Stimulated activated CD4-positive, alpha-beta T cell treated with anti-CD3 and anti-CD28 coated beads, Interleukin-1b, Interleukin-23, amount 100 ng/mL, for 1 hour (primary cell): ENCODE measurements at places on chromosomes 2 and 18.

DNA sequence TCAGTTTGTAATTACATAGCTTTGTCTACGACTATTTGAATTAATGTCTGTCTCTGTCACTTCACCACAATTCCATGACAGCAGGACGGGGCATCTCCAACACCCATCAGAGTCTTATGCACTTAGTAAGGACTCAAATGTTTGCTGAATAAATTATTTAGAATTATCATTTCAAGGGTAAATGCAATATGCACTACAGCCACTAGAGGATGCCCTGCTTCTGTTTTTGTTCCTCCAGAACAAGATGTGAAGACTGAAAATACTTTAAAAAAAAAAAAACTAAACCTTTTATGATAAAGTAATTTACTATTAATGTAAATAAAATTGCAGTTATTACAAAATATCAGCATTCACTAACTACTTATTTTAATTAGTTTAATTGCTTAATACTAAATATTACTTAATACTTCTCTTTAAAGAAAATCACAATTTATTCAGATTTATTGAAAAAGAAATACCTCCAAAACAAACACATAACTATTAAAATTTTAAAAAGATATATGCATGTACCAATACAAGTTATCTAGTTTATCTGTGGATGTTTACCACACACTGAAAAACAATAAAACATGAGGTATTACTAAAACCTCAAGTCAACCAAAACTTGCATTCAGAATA lies 3.2 kb downstream of the PIGN start:
- no peak for DNase-seq

DNA sequence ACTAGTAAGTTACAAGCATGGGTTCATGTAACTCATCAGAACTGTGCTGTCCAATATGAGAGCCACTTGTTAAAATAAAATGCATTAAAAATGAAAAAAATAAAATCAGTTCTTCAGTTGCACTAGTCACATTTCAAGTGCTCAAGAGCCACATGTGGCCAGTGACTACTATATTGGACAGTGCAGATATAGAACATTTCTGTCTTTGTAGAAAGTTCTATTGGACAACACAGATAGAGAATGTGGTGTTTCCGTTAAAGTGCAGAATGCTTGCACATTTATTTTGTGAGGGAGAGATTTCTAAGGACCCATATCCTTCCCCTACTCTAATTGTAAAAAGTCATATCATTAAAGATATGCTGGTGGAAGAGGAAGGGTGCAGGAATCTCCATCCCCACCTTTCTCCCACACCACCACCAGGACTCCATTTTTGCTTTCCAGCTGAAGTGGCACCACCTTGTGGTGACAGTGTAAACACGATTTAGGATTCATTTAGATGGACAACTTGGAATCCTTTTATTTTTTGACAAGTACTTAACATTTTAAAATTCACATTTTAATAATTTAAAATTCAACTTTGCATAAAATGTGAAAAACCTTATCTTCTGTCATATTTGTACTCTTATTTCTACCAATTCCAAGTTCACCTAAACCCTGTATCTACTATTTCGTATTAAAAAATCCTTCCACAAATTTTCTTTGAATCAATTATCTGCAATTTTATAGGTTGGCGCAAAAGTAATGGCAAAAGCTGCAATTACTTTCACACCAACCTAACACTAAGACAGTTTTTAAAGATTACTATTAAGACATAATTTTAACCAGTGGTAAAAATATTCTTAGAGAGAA lies 9.4 kb upstream of the CD302 start:
- DNase-seq = no peak

- DNase-seq = no peak
Measured at GRCh38 chr2:174594456-174594855, 3.1 kb downstream of the WIPF1 start.

DNA sequence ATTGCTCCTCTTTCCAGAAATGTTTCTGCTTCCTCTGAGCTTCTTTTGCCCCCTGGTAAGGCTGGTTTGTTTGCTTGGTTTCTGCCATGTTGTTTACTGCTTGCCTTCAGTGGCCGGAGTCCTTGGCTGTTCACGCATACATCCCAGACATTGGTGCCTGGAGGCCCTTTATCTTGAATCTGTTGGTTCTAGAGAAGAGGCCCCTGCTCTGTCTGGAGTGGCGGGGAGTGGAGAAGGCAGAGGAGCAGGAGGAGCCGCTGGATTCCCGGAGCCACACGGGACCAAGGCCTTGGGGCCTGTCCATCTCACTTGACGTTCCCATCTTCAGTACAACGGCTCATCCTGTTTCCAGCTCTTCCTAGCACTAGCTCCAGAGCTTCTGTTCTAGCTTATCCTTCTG lies 77.2 kb upstream of the PXDN start:
- no peak for DNase-seq

GRCh38 chr2:43399515-43400264 lies 173.3 kb upstream of the ZFP36L2 start:
- no peak for DNase-seq

DNA sequence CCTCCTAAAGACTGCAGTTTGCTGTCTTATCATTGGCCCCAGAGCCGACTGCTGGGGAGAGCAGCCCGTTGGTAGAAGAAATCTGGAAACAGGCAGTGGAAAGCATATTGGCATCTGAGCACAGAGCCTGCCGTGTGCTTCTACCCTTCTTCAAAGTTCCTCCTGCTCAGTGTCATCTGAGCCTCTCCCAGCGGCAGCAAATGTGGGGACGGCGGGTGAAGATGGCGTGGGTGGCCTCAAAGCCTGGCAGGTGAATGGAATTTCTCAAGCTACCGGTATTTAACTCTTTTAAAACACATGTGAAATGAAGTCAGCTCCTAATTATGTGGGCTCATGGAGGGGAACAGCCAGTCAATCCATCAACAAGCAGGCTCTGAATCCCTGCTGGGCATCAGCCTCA lies 181.6 kb upstream of the PXDN start:
- no peak for DNase-seq

- no peak for DNase-seq
Measured at GRCh38 chr2:177419274-177419673, 26.7 kb downstream of the AGPS start.

DNA sequence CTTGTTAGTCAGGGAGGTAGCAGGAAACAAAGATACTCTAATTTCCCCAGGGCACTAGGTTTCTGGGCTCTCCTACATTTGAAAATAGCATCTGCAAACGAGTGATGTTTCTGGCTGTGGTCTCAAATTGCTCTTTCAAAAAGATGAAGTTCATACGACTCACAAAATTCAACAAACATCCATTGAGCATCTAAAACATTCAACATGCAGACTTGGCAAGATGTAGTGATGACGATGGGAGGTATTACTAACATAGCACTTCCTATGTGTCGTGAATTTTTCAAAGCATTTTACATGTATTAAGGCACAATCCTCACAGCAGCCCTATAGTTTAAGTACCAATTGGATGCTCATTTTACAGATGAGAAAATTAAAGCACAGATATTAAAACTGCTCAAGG lies 5.2 kb downstream of the CCBE1 start:
- DNase-seq = no peak

- no peak for DNase-seq
Measured at GRCh38 chr2:145841973-145842372, 1322.1 kb upstream of the ZEB2 start.

DNA sequence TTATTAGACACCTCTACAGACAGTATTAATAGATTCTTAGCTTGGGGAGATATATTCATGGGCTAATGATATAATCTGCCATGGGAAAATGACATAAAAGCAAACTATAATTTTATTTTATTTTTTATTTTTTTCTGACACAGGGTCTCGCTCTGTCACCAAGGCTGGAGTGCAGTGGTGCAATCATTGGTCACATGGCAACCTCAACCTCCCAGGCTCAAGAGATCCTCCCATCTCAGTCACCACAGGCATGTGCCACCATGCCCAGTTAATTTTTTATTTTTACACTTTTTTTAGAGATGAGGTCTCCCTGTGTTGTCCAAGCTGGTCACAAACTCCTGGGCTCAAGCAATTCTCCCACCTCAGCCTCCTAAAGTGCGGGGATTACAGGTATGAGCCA lies 39.3 kb downstream of the RTN4 start:
- DNase-seq = no peak

- DNase-seq = no peak
Measured at GRCh38 chr2:233199870-233200269, 51.6 kb upstream of the ATG16L1 start.

DNA sequence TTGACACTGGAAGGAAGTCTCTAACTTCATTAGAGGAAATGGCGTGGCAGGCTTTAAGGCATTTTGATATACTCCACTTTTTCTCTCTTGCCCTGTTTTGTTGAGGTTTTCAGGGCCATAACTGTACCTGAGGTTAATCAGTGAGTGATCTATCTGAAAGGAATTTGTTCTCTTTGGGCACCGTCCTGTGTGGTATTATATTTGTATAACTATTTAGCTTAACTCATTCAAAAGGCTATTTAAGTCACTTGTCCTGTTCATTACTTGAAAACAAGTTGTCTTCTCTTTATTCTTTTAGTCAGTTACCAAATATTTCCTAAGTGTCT lies 180.4 kb downstream of the NEDD4L start:
- no peak for DNase-seq

GRCh38 chr18:25140124-25140961 lies 211.6 kb downstream of the ZNF521 start:
- no peak for DNase-seq

- DNase-seq = no peak
Measured at GRCh38 chr2:14197293-14197692, 435.2 kb upstream of the LRATD1 start.

- DNase-seq = no peak
Measured at GRCh38 chr2:140508756-140509155, 1622.1 kb downstream of the LRP1B start.

DNA sequence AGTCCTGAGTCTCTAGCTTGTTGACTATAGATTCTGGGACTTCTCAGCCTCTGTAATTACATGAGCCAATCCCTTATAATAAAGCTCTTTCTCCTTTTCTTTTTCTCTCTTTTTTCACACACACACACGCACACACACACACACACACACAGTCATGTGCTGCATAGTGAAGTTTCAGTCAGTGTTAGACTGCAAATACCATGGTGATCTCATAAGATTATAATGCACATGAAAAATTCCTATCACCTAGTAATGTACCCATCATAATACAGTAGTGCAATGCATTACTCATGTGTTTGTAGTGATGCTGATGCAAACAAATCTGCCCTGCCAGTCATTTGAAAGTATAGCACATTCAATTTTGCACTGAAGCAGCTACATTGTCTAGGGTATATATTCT lies 558.2 kb downstream of the SUCLG1 start:
- DNase-seq = no peak

DNA sequence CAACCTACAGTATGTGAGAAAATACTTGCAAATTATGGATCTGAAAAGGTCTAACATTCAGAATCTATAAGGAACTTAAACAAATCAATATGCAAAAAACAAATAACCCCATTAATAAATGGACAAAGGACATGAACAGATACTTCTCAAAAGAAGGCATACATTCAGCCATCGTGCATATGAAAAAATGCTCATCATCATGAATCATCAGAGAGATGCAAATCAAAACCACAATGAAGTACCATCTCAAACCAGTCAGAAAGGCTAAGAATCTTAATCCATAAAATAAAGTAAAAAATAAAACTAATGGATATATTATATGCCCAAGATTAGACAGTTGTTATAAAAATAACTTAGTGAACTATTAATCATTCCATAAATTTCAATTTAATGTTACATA lies 154.0 kb downstream of the CALCRL start:
- DNase-seq = no peak

- DNase-seq = no peak
Measured at GRCh38 chr18:30132959-30133358, 909.6 kb downstream of the DSC3 start.

- DNase-seq = no peak
Measured at GRCh38 chr2:109434351-109434750, 179.4 kb downstream of the SEPTIN10 start.

GRCh38 chr2:181308766-181309515 lies 148.2 kb upstream of the ITGA4 start:
- DNase-seq = no peak

- no peak for DNase-seq
Measured at GRCh38 chr2:98488252-98488651, 43.6 kb downstream of the INPP4A start.

DNA sequence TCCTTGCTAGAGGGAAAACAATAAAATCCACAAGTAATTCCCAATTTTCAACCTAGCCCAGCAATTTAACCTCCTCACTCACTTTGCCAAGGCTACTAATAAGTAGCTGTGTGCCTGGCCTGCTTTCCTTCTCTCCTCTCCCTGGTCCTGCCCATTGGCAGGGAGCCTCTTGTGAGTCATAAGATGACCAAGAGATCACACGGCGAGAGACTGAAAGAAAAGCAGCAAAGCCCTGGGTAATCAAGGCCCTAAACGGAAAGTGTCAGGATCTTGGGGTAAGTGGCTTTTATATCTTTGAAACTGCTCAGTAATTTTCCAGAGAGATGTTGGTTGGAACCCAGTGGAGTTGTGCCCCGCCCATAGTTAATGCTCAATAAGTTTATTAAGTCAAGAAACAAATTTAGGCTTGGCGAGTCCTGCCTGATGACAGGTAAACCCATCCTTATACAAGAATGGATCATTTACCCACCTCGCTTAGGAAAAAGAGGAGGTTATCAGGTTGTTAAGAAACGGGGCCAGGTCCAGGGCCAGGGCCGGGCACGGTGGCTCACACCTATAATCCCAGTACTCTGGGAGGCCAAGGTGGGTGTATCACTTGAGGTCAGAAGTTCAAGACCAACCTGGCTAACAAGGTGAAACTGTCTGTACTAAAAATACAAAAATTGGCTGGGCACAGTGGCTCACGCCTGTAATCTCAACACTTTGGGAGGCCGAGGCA lies 10.0 kb upstream of the ADAM17 start:
- no peak for DNase-seq

- DNase-seq = no peak
Measured at GRCh38 chr2:133346654-133347053, 221.6 kb downstream of the NCKAP5 start.

DNA sequence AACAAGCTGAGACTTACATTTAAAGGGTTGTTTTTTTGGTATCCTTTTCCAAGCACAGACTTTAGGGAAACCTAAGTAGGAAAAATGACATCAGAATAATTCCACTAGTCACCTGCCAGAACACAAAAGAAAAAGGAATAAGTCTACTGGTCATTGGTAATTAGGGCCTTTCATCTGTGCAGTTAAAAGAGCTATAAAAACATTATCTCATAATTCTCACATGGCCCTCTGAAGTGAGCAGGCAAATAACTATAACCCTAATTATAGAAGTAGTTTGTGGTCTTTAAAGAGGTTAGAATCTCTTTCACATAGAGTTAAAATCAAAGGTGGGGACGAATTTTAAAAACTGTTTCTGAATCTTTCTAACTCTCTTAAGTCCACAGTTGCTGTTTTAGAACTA lies 111.1 kb upstream of the B3GNT2 start:
- no peak for DNase-seq

- no peak for DNase-seq
Measured at GRCh38 chr18:54284535-54284934, 15.2 kb downstream of the POLI start.

GRCh38 chr2:160419776-160420505 lies 73.7 kb downstream of the RBMS1 start:
- no peak for DNase-seq

GRCh38 chr18:13710414-13710831 lies 15.9 kb downstream of the FAM210A start:
- no peak for DNase-seq

- DNase-seq = no peak
Measured at GRCh38 chr2:174280596-174280995, 32.3 kb upstream of the OLA1 start.
